ENCODE measurements at places on chromosomes 7 and 10.

DNA sequence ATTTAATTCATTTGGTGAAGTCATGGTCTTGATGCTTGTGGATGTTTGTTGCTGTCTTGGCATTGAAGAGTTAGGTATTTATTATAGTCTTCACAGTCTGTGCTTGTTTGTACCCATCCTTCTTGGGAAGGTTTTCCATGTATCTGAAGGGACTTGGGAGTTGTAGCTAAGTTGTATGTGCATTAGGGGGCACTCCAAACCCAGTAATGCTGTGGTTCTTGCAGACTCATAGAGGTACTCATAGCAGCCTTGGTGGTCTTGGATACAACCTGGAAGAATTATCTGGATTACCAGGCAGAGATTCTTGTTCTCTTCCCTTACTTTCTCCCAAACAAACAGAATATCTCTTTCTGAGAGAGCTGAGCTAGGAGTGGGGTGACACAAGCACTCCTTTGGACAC is 93.2 kb downstream of the ADCYAP1R1 start:
- no peak for DNase-seq

DNA sequence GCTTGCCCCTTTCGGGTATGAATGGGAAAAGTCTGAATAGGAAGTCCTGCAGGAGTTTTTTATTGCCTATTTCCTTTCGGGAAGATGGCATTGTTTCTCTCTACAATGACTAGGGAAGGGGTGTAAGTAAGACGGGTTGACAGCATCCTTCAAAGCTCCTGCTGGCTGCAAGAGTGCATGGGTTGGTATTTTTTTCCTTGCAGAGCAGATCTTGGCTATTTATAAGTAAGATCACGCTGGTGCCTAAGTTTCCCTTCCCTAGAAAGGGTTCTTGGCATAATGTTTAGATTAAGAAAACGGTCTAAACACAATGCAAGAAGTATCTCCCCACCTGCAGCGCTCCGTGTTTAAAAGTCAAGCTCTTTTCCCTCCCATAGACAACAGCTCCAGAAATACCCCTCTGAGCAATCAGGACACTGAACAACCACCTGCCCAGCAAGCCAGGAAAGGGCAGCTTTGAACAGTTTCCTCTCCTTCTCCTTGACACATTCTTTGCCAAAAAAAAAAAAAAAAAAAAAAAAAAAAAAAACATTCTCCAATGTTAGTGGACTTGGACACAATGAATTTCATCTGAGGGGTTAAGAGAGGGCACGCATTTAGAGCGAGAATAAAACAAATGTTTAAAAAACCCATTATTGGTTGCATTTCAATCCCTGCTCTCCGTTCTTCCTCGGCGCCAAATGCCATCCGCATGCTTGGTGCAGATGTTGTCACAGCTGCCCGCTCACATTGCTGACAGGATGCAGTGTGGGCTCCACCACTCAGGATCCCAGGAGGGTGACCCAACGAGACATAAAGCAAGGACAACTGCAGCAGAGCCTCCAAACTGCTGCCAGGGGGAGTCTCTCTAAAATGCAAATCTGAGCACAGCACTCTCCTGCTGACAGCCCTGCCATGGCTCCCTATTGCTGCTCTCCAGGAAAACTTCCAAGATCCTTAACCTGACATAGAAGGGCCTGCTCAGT is 427.4 kb upstream of the MGMT start:
- no peak for DNase-seq

- no peak for DNase-seq
These were observed at the start of gene PRTFDC1 for GRCh38 chr10:24952143-24952706. TSS of gene PRTFDC1 (minus strand) at chr10:24952606. CDS start at chr10:24952575, 31 bp downstream.

DNA sequence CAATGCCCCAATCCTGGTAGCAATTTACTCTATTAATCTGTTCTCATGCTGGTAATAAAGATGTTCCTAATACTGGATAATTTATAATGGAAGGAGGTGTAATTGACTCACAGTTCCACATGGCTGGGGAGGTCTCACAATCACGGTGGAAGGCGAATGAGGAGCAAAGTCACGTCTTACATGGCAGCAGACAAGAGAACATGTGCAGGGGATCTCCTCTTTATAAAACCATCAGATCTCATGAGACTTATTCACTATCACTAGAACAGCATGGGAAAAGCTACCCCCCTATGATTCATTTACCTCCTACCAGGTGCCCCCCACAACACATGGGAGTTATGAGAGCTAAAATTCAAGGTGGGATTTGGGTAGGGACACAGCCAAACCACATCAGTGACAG is 872.2 kb downstream of the ANKRD7 start:
- DNase-seq = no peak

GRCh38 chr7:65744406-65744805 is 128.5 kb upstream of the VKORC1L1 start:
- no peak for DNase-seq

DNA sequence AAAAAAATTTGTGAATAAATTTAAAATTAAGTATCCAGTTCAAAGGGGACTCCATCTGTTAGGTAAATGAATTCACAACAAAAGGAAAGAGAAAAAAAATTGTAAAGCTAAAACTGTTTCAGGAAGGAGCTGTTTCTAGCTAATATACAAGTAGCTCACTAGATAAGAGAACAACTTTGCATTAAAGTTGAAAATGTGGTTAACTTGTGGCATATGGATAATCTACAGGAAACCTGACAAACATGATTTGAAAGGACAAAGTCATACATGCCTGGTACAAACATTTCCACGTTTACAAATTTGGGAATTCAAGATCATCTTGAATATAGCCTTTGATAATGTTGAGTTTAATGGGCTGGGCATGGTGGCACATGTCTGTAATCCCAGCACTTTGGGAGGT is 8.9 kb downstream of the NT5C3A start:
- DNase-seq = no peak

GRCh38 chr7:2275101-2275500 is 33.1 kb downstream of the NUDT1 start:
- DNase-seq = no peak

DNA sequence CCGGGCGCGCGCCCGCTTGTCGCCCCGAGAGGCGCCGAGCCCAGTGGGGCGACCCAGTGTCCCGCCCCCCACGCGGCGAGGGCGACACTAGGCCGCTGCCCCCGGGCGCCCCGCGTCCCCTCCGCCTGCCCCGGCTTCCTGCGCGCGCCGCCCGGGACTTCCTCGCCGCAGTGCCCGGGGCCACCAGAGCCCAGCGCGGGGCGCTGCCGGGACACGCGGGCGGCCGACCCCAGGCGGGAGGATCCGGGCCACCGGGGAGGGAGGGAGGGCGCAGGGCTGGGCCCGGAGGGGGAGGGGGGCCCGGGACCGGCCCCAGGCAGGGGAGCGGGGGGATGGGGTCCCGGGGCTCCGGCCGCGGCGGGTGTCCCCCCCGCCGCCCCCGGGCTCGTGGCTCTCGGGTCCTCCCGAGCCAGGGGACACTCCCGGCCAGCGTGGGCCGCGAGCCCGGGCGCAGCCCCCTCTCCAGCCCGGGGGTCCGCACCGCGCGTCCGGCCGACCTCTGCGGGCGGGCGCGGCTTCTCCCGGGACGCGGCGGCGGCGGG is 435 bp upstream of the PWWP2B start:
- no peak for DNase-seq

Measured in NCI-H1436 treated with DMSO at 0.1 percent for 48 hours (cell line).